ENCODE measurements at places on chromosomes 1 and 21.

DNA sequence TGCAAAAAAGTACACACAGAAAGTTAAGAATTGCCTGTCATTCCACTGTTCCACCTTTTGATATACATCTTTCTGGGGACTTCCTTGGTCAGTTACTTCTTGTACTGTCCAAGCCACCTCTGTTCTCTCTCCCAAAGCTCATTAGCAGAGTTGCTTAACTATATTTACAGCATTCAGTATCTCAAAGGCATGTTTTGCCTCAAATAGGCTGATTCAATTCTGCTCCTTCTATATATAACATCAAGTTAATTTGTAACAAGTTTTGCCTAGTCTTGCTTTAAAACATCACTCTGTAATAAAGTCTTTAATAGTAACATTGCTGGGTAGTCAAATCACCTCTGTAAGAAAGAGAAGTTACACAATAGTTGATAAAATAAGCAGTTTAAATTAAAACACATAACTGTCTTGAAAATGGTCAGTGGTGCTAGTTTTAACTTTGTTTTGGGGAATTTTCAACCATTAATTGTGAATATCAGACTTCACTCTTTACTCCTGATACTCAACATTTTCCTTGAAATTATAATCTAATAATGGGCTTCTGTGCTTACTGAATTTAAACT is 35.7 kb downstream of the EDARADD start:
- DNase-seq, result no peak

GRCh38 chr1:228781161-228781808 is 46.0 kb downstream of the RHOU start:
- no peak for DNase-seq

- no peak for DNase-seq
These were observed 33.3 kb downstream of the TMEM51 start for GRCh38 chr1:15186846-15187151.

DNA sequence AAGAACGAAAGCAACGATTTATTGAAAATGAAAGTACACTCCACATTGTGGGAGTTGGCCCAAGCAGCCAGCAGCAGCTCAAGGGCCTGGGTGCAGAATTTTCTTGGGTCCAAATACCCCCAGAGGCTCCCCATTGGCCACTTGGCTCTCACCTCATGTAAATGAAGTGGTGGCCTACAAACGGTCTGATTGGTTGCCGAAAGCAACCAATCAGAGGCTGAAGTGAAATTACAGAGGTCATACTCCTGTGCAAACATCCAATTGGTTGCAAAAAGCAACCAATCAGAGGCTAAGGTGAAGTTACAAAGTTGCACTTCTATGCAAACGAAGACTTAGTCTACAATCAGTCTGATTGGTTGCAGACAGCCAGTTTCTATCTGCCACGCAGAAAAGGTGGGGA is 31.9 kb downstream of the FAM163A start:
- DNase-seq, result no peak

GRCh38 chr1:84998642-84999280 is 1.8 kb upstream of the MCOLN2 start:
- no peak for DNase-seq

DNA sequence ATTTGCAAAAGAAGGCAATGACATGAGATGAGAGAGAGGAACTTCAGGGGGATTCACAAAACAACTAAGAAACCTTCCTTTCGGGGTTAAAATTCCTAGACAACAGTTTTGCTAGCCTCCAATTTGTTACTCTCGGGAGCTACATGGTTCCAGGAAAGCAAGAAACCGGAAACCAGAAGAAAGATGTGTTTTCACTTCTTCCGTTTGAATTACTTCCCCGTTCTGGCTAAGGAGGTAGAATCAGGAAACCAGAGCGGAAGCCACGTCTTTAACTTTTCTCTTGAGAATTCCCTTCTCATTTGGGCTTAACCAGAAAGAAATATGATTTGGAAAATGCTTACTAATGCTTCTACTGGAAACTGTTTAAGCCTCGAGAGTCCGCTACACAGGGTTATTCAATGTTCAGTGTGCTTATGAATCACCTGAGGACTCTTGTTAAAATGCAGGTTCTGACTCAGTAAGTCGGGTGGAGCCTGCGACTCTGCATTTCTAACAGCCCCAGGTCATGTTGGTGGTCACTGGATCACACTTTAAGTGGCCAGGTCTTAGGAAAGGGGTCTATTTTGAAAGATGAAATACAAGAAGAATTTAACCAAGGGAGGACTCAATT is 43.5 kb upstream of the MCOLN3 start:
- no peak for DNase-seq

DNA sequence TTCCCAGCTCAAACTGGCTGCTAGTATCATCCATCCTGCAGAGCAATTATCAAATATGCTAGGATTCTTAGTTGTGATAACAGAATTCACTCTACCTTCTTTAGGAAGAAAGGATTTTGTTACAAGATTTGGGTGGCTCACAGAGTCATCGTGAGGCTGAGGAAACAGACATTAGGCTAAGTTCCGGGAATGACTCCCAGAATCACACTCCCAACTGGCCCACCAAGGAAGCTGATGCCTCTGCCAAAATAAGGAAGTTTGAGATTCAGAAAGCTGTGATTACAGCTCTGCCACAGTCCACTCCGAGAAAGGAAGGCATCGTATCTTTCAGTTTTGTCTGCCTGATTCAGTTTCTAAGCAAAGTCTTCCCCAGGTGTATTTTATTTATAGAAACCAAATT is 50.6 kb upstream of the LYPLAL1 start:
- no peak for DNase-seq

- no peak for DNase-seq
These were observed 821.3 kb downstream of the USP25 start for GRCh38 chr21:16550917-16551741.

DNA sequence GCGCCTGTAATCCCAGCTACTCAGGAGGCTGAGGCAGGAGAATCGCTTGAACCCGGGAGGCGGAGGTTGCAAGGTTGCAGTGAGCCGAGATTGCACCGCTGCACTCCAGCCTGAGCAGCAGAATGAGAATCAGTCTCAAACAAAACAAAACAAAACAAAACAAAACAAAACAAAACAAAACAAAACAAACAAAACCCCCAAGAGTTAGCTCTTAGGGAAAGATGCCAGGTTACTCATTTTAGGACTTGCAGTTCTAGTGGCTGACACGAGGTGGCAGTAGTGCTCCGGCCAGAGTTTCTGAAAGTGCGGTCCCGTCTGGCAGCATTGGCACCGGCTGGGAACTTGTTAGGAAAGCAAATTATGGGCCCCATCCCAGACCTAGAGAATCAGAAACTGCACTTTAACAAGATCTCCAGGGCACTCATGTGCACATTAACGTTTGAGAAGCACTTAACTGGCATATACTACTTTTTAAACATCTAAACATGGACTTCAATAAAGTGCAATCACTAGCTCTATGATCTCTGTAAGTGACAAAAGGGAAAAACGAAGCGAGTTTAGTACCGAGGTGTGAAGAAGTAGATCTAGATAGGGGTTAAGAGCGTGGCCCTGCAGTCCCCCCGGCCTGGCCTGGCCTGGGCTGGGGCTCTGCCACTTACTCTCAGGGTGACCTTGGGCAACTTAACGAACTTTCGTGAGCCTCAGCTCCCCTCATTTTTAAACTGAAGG is 41.9 kb upstream of the TNFRSF1B start:
- DNase-seq, result peak; percentile 53

Data from A549 (cell line).